ENCODE measurements at places on chromosomes 7 and 10.
A peak's percentile ranks its signal among the peaks of the same experiment; 100 is the strongest.

GRCh38 chr7:100061518-100062193, 12.1 kb downstream of the ZSCAN21 start:
- DNase-seq: no peak

DNA sequence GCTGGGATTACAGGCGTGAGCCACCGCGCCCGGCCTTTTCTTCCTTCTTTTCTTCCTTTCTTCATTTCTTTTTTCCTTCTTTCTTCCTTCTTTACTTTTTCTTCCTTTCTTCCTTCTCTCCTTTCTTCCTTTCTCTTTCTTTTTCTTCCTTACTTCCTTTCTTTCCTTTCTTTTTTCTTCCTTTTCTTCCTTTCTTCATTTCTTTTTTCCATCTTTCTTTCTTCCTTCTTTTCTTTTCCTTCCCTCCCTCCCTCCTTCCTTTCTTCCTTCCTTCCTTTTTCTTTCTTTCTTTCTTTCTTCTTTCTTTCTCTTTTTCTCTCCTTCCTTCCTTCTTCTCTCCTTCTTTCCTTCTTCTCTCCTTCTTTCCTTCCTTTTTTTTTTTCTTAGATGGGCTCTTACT, 47.0 kb upstream of the CUX1 start:
- no peak for DNase-seq

- DNase-seq: no peak
These were observed 1.6 kb downstream of the C1GALT1 start for GRCh38 chr7:7183838-7184463.

DNA sequence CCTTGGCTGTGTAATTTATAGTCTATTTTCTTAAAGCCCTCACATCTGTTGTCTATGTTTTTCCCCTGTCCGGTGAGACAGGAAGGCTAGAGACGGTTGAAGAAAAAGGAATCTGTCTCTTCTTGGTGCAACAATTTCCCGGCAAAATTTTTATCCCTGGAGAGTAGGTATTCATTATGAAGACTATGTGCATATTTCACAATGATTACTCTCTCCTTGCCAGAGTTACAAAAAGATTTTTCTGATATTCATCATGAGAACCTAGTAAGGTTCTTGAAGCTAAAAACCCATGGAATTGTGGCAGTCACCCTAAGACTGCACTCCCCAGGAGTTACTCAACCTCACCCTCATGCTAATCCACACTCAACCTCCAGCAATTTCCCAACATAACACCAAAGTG, 55.0 kb upstream of the GHITM start:
- DNase-seq: no peak

DNA sequence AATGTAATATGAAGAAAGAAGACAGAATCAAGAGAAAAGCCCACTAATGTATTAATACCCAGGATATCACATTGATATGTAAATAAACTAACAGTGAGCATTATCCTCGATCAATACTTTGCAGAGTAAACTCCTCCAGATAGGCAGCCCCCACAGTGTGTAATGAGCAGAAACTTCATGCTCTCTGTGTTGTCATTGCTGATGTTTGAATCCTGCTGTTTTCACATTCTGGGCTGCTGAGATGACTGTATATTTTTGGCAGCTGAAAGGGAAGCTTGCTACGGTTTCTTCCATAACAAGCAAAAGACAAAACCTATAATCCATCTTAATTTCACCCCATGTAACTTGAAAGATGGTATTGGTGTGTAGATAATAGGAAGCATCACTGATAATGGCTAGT, 15.3 kb upstream of the THSD7A start:
- DNase-seq: no peak

DNA sequence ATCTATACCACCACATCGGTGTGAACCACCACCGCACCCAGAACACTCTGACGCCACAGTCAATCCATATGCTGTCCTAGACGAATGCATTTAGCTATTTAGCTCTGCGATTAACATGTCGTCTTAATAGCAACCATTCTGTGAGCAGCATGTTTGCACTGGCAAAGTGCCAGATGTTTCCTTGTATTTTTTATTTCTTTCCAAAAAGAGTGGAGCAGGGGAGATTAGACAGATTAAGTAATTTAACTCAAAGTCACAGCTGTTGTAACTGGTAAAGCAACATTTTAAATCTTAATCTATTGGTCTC, 57.0 kb upstream of the ARL4A start:
- peak; percentile 29 for DNase-seq

DNA sequence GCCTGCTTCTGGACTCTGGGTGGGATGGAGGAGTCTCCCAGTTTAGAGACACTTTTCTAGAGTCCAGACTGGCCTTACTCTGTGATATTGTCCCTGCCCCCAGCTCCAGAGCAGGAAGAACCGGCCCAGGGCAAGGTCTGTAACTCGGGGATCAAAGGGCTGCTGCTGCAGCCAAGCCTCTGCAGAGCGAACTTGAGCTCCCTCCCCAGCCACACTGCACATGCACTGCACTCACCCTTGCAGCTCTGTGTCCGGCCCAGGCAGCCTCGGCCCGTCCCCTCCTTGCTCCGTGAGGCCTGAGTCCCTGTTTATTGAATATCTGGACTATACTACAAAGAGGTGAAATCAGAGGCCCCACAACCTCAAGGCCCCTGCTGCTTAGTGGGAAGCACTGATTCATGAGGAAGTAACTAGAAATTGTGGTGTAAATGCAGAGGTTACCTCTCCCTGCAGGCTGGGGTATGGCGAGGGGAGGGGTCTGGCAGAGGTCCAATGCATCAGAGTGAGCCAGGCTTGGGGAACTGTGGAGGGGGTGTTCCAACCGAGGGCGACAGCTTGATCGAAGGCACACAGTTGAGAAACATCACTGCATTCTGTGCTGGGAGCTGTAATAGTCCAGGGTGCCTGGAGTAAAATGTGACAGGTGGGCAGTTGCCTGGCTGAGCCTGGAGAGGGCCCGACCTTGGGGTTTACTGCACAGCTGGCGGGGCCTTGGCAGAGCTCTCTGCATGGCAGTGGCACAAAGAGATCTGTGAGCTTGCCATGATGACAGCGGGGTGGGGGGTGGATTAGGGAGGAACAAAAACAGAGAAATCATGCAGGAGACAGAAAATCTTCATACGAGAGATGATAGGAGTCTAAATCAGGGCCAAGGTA, 49.1 kb downstream of the AOC1 start:
- no peak for DNase-seq

- no peak for DNase-seq
These were observed 14.4 kb downstream of the MARCHF5 start for GRCh38 chr10:92305133-92306072.

- DNase-seq: no peak
These were observed 8.3 kb upstream of the ATP6V1F start for GRCh38 chr7:128854396-128854795.

DNA sequence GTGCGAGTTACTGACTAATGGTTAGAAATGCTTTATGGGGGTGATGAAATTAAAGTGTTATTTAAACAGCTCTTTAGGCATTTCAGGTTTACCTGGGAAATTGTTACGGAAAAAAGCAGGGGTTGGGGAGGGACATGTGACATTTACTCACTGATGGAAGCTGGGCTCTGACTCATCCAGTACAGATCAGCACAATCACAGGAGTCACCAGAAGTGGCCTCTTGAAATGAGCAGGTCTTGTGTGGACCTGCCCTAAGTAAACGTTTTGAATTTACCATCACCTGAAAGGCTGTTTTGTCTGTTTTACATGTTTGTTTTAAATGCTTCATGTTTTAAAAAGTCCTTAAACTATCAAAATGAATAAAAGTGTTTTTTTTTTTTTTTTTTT, 2.3 kb downstream of the GLRX3 start:
- DNase-seq: peak; percentile 42

GRCh38 chr10:119379466-119380071, 162.9 kb downstream of the RGS10 start:
- DNase-seq: no peak

DNA sequence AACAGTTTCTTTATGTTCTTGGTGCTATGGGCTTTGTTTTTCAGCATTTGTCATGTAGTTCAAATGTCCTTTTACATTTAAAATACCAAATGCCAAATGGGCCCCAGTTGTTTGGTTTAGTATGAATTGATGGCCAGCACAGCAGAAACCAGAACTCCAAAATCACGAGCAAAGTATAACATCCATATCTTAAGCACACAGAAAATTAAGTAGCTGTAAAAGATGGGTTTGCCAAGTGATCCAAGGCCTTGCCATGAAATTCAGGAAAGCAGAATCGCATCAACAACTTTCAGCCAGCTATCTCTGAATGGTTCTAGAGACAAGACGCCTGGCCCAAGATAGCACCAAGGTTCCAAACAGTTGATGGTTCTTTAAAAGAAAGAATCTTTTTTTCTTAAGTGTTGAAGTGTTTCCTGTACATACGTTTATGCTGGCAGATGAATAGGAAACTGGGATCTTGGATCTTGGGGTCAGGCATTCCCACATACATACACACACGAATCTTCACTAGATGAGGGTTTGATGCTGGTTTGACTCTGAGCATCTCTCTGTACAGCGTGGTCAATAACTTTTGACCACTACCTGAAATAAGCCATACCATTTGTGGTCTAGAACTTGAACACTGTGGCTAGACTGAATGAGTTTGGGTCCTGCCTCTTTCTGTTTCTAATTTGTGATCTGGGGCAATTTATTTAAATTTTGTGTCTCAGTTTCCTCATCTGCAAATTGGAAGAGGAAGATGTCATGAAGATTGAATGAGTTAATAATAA, 711.8 kb downstream of the KCNMA1 start:
- DNase-seq: no peak

DNA sequence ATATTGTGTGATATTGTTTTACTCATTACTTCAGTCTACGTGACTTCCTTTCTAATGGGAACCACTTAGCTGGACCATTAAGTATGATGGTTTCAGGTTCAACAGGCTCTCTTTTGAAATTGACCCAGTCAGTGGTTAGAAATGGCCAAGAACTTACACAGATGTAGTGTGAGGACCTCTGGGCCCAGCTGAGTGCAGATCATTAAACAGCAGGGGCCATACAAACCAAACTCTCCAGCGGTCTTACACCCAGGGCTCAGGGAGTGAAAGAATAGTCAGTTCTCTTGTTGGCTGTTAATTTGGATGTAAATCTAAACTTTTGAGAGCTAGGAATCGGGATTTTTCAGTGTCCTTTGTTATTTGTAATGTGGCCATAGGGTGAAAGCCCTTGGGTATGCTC, 107.3 kb downstream of the CELF2 start:
- DNase-seq: no peak

DNA sequence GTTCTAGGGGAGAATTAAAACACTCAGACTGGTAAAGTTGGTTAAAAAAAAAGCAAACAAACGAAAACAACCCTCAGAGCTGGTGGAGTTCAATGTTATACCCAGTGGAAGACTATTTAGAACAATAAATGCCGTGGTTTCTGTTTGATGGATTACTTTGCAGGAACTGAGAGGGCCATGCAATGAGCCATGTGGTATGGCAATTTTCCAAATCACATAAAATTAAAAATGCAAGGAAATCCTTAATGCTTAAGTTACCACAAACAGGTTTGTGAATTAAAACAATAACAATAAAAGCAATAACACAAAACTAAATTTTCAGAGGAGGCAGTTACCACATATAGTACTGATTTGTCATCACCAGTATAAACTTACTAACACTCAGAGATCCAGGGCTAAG, 96.9 kb downstream of the RTKN2 start:
- no peak for DNase-seq

- DNase-seq: no peak
These were observed 97.4 kb downstream of the AVL9 start for GRCh38 chr7:32592701-32593100.

GRCh38 chr7:95322854-95323253, 1.5 kb downstream of the PON1 start:
- no peak for DNase-seq

DNA sequence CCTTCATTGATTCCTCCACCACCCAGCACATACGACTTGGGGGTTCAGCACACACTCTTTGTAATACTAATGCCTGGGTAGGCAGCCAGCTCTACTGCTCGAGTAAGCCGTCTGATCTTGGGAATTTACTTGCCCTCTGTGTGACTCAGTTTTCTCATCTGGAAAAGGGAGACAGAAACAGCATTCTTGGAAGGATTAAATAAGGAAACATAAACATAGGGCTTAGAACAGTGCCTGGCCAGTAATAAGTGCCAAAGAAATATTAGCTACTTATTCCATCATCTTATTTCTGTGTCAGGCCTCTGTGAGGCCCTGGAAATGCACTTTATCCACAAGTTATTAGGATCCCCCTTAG, 130.1 kb downstream of the TNS3 start:
- DNase-seq: no peak

DNA sequence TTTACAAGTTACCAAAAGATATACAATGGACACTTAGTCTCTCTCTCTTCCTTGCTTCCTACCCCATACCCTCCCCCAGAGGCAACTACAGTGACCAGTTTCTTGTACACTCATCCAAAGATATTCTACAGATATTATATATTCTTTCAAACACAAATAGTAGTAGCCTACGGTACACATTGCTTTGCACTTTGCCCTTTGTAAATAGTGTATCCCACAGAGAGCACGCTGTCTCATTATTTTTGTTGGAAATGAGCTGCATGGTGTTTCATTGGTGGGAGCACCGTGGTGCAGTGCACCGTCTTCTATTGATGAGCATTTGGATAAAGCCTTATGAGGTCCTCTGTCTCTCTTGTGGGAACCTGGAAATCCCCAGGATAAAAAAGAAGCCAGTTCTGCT, 24.2 kb downstream of the STRA8 start:
- no peak for DNase-seq

DNA sequence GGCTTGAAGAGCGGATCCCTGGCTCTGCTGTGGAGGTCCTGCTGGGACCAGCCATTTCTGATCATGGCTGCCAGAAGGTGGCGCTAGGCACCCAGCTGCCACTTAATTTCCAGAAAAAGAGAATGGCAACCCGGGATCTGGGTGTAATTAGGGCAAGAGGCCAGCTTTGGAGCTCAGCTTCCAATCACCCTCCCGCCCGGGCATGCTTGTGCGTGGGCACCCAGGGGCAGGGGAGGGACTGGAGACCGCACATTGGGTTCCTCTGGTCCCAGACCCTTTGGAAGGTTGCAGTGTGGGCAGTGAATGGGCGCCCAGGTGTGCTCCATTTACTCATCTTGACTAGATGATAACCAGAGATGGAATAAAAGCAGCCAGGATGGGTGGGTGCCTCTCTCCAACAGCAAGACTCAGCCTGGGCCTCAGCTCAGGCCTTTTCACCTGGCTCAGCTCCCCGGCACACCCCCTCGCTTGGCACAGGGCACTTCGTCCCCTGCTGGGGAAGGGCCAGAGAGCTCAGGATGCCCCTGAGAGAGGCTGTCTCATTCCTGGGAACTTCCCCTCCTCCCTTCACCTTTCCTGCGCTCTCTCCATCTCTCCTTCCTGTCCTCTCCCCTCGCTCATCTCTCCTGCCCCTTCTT, 14.7 kb downstream of the FAM241B start:
- DNase-seq: peak; percentile 5

DNA sequence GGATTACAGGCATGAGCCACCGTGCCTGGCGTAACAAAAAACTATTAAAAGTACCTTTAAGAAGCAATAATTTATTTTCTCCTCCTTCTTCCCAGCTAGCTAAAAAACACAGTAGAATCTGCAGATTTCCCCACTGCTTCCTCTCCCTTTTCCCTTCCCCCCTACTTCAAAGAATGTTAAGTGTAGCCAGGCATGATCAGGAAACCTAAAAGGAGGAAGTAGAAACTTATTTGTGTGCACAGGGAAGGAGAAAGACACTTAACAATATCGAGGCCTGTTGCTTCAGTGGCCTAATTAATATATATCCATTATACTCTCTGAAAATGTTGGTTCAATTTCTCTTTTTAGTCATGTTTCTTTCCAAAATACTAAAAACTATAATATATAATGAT, 127.7 kb downstream of the NRBF2 start:
- DNase-seq: no peak

Data from NCI-H774 (cell line).